ENCODE measurements at places on chromosomes 3 and 15.

DNA sequence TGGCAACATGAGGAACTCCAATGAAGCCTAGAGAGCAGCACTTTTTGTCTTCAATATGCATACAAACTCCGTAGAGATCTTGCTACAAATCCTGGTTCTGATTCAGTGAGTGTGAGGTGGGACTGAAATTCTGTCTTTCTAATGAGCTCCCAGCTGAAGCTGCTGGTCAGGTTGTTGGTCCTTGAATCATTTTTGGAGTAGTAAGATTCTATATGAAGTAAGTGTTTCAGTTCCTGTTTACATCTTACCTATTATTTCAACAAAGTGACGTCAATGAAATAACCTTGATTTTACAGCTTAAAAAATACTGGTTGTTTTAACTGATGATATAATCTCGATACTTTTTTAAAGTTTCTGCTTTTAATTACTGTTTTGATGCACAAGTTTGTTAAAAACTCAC, 33.9 kb downstream of the SHQ1 start:
- no peak for DNase-seq

- DNase-seq: no peak
Observed at GRCh38 chr3:139473155-139473771, 3.1 kb downstream of the RBP2 start.

DNA sequence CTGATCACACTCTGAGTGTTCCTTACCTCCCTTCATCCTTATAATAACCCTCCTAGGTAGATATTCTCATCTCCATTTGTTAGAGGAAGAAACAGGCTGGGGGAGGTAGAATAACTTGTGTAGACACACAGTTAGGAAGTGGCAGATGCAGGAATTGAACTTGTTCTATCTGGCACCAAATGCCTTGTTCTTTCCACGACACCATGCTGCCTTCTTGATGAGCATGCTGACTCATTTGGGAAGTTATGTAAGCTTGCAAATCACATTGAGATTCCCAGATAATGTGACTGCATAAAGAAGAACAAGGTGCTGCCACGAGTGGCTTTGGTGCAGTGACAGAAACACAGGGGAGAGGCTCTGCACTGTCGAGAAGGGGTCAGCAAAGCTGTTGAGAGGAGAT, 27.5 kb upstream of the NDUFB4 start:
- no peak for DNase-seq

- no peak for DNase-seq
Observed at GRCh38 chr3:70856414-70857162, 544.1 kb upstream of the MDFIC2 start.

DNA sequence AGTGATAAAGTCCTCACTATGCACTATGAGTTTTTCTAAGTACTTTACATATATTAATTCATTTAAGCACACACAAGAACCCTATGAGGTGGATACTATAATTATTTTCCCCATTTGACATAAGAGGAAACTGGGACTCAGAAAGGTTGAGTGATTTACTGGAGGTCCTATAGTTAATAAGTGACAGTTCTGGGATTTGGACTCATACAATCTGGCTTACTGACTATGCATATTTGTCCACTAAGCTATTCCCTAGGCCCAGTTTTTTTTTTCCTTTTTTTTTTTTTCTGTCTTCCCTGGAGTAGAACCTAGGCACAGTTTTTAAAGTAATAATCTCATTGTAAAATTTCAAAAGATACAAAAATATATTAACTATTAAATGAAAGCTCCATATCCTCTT, 6.3 kb upstream of the RTP2 start:
- no peak for DNase-seq

- DNase-seq: peak; percentile 81
Observed at GRCh38 chr3:105868431-105868741, 426 bp downstream of the CBLB start.

DNA sequence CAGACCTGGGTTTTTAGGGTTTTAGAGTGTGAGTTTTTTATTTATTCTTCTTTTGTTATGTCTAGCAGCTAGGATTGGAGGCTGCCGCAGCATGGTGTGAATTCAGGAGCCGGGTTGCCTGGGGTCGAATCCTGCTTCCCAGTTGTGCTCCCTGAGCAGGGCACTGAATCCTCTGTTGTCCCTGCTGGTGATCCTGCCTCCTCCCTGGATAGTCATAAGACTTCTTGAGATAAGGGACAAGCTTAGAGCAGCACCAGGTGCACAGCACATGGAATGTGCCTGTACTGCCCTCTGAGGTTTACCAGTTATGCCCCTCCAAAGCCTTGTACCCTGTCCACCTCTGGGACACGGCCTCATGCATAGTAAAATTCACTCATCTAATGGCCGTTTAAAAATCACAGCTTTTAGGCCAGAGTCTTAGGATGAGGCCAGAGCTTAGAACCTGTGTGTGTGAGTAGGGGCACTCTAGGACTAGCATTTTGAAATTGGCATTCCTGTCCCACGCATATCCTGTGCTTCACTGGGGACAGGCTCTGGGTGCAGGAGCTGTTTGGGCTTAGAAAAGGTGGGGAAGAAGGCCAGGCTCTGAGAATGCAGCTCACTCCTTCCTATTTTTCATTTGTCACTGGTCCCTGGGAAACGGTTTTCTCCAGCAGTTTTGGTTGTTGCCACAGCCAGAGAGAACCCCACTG, 47.7 kb downstream of the CHCHD6 start:
- DNase-seq: no peak

- no peak for DNase-seq
Observed at GRCh38 chr15:40695469-40695890, 506 bp downstream of the RAD51 start.

- DNase-seq: no peak
Observed at GRCh38 chr15:48777645-48778330, 33.1 kb downstream of the CEP152 start.

- no peak for DNase-seq
Observed at GRCh38 chr3:35296533-35296932, 342.8 kb upstream of the ARPP21 start.

DNA sequence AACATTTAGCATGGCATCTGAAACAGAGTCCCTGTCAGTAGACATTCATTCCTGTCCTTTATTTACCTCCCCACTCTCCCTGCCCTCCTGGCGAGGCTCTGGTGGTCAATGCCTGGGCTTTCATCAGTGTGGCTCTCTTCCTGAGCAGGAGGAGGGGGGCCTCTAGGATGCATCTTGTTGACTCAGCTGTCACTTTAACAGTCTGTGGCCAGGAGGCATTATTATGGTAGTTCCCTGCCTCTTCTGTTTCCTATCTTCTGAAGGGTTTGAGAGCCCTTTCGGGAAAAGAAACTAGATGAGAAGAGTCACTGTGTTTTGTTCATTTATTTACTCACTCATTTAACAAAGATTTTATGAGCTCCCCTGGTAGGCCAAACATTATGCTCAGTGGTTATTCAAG, 2.4 kb upstream of the PPP1R14D start:
- no peak for DNase-seq

DNA sequence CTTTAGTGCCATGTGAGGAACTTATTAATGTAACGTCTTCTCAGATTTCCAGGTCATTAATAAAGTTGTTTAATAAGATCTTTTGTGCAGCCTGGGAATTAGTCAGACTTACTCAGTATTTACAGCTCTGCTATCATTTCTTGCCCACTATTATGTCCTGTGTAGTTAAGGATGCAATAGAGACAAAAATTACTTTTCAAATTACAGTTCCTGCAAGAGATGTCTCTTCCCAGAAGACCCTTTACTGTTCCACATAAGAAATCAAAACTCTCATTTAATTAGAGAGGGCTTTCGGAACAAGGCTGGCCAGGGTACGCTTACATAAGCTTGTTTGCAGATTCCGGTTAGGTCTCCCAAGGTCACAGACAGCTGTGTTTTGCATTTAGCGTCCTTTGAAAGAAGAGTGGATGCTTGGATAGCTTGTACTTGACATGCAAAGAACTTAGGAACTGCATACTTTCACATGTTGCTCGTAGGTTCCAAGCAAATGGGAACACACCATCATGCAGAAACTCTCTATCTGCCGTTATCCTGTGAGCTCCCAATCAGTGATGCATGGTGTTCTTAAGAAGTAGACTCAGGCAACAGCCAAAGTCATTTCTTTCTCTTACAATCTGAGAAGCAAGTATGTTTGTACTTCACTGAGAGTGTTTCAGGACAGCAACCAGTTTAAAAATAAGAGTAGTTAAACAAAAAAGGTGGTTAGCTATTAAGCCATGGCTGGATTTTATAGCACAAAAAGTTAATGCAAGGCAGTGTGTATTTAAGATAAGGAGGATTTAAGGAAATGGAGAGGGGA, 37.4 kb downstream of the FILIP1L start:
- DNase-seq: no peak

GRCh38 chr3:30356866-30357753, 249.3 kb upstream of the TGFBR2 start:
- no peak for DNase-seq

- DNase-seq: no peak
Observed at GRCh38 chr15:66498501-66499386, 1.2 kb upstream of the SNAPC5 start.

GRCh38 chr3:60424942-60425341, 826.3 kb downstream of the FHIT start:
- DNase-seq: no peak

- no peak for DNase-seq
Observed at GRCh38 chr15:67781907-67782690, 43.2 kb upstream of the SKOR1 start.

GRCh38 chr3:56975567-56975966, 84.9 kb upstream of the SPATA12 start:
- no peak for DNase-seq

DNA sequence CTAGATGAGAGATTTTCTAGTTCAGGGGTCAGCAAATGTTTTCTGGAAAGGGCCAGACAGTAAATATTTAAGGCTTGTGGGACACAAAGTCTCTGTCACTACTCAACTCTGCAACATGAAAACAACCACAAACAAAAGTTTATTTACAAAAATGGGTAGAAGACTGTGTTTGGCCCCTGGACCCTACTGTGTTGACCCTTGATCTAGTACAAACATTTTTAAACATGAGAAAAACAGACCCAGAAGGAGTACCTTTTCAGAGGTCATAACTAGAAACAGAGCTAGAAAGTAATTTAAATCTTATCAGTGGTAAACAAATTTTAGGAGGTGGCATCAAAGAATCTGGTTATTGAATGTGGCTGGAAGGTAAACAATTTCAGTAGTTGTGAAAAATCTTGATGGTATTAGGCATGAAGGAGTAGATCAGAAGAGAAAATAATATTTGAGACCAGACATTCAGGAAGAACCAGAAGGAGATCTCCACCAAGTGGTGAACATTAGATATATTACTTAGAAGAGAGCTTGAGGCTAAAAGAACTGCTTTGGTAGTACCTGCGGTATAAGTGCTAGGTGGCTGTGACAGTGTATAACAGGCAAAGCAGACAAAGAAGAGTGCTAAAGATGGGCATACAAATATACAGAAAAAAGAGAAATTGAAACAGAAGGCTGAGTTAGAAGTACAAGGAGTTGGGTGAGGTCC, 101.7 kb downstream of the NR1I2 start:
- no peak for DNase-seq

- no peak for DNase-seq
Observed at GRCh38 chr3:33732394-33732793, 14.3 kb upstream of the CLASP2 start.

DNA sequence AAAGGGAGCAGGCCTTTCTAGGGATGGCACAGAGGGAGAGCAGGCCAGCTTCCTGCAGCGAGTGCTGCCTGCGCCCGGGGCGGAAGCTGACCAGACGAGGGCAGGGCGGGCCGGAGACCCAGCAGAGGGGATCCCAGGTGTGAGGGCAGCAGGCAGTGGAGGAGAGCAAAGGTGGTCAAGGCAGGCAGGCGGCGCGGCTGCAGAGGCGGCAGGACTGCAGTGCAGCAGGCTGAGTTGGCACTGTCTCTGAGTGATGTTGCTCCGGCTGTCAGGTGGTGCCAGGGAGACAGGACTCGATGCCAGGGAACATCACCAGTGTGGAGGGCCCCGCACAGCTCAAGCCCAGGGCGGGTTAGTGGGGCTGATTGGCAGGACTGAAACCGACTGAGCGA, 22.3 kb upstream of the PLXNA1 start:
- no peak for DNase-seq

DNA sequence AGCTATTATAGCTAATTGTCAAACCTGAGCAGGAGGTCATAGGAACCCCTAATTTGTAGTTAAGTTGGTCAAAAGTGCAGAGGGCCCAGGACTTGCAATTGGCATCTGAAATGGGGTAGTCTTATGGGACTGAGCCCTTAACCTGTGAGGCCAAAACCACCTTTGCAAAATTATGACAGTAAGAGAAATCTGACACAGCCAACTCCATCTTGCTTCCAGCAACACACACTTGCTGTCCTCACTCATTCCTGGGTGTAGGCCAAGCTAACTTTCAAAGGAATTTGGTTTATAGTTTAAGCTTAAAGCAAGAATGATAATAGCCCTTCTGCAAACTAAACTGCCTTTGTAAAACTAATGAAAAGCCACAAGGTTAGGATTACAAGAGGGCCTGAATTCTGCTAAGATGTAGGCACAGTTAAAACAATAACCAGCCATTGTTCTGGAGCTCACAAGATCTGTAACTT, 57.6 kb upstream of the FRMD4B start:
- DNase-seq: no peak

GRCh38 chr3:127551178-127551577, 39.4 kb downstream of the TPRA1 start:
- DNase-seq: no peak

GRCh38 chr3:115244350-115244749, 97.3 kb upstream of the ZBTB20 start:
- DNase-seq: no peak

DNA sequence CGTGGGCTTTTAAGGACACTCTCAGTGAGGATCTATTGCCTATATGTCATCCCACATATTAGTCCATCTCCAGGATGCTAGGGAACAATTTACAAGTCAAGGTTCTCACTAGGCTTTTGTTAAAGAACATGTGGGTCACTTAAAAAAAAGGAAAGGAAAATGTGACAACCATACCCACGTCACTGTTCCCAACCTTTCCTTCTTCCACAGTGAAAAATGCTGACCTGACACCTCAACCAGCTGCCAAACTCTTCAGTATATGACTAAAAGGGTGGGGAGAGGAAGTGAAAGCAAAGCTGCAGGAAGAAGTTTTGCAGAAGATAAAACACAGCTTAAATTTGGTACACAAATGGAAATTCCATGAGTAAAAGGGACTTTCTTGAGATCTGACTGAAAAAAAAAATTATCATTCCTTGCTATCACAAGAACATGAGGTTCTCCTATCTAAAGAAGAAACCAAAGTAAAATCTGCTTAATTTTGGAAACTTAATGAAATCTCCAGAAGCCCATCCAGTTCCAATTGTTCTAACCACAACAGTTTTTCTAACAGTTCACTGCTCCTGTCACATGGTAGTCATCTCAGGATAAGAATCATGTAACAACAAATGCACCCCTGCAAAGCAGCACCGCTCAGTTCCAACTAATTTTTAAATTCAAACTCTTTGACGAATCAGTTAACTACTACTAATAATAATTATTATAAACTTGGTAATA, 117.0 kb upstream of the TSPAN3 start:
- DNase-seq: no peak
